Endodermal cell (in vitro differentiated cells): ENCODE measurements at places on chromosomes 6 and 20. TPM values are rescaled to one million over a fixed set of nuclear protein-coding genes. Genes with fewer than 3 reads are reported as not detected.

- no peaks in the 10 kb centered on the region for H3K36me3 ChIP-seq
- DNase-seq: peak; percentile 66
- no peak overlapping the region for H3K4me3 ChIP-seq
- peaks cover 14% of the 10 kb centered on the region for H3K4me1 ChIP-seq
- no peaks in the 10 kb centered on the region for H3K27me3 ChIP-seq
These were observed 183.0 kb upstream of the MMS22L start for GRCh38 chr6:97465877-97466561.

DNA sequence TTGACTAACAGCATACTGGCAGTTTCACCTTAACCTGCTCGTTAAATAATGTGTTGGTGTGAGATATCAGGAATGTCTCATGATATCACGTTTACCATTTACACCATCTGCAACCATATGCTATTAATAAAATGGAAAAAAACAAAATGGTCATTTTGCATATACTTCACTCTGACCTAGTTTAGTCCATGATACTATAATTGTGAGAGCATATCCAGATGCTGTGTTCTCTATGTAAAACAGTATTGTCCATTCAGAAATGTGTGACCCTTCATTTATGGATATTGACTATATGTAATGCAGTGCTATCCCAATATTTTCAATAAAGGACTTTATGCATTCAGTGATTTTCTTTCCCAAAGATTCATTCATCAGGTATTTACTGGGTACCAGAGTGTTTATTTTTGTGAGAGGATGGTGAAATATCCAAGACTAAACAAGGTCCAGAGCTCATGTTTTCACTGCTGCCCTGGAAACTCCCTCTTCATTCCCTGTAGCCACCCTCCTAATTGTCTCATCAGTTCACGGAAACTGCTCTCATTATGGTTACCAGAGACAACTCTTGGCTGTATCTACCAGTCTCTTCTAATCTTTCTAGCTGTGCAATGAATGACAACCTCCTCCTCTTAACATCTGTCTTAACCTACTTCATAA lies 25.7 kb upstream of the HINT3 start:
- no peaks in the 10 kb centered on the region for H3K36me3 ChIP-seq
- H3K4me1 ChIP-seq: no peaks in the 10 kb centered on the region
- H3K27ac ChIP-seq: no peak overlapping the region

DNA sequence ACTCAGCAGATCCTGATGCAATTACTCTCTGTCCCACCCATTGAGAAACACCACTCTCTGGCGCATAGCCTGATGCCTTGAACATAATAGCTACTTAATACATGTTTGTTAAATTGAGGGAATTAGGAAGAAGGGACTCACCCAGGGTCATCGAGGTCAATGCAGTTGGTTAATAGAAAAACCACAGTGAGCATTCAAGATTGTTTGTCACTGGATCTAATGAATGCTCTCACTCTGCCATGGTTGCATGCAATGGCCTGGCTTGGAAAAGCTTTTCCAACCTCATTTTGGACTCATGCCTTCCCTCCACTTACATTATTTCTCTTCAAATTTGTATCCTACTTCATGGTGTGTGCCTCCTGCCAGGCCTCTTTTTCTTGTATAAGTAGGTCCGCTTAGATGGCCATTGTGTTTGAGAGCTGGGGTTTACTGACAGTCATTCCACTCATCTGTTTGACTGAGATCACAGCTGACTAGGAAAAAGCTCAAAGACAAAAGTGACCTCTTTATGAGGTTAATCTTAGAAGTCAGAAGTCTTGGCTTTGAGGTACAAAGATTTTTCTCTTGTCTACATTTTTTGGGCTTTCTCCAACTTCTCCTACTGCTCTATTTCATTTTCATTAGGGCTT lies 154.8 kb upstream of the RAB32 start:
- no peaks in the 10 kb centered on the region for H3K36me3 ChIP-seq
- no peaks in the 10 kb centered on the region for H3K4me1 ChIP-seq
- DNase-seq: no peak
- H3K27ac ChIP-seq: peak overlapping the region; percentile 7
- H3K4me3 ChIP-seq: no peak overlapping the region

DNA sequence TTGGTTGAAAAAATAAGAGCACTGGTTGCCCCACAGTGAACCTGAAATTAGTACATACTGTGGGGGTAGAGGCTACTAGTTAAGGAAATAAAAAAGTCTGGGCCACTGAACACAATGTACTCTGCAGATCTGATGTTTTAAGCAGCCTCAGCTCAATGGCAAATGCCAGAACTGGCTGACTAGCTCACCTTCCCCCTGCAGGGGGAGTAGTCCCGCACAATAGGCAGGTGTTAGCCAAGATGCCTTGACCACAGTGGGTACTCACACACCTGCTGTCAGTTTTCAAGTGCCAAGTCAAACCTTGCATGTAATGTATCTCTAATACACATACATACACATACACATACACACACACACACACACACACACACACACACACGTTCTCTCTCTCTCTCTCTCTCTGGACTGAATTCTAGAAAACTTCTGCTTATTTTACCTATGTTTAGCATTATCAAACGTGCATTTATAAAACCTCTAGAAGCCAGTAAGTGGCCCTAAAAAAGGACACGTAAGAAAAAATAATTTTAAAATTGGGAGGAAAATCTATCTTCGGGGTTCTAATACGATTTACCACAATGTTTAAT lies 36.1 kb downstream of the GMDS start:
- H3K27ac ChIP-seq: no peak overlapping the region
- no peak overlapping the region for H3K4me3 ChIP-seq
- H3K36me3 ChIP-seq: no peaks in the 10 kb centered on the region
- no peaks in the 10 kb centered on the region for H3K4me1 ChIP-seq

DNA sequence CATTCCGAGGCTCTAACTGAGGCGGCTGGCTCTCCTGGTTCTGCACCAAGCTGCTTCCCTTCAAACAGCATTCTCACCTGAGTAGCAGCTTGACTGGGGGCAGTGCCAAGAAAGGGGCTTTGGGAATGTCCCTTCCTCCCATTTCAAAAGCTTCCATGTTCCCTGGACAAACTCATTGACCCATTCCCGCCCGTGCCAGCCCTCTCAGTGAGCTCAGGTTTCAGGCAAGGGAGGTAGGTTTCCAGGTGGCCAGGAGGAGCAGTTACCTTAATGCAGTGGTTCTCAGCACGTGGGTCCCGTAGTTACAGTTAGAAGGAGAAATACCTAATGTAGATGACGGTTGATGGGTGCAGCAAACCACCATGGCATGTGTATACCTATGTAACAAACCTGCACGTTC lies 135.2 kb downstream of the ELOVL4 start:
- no peak overlapping the region for H3K4me3 ChIP-seq
- peak; percentile 58 for DNase-seq
- H3K27ac ChIP-seq: no peak overlapping the region
- H3K4me1 ChIP-seq: peaks cover 11% of the 10 kb centered on the region
- H3K36me3 ChIP-seq: no peaks in the 10 kb centered on the region

GRCh38 chr6:107064579-107065065 lies 36.6 kb downstream of the MTRES1 start:
- no peak overlapping the region for H3K4me3 ChIP-seq
- H3K36me3 ChIP-seq: peaks cover 3% of the 10 kb centered on the region
- DNase-seq: no peak
- H3K27me3 ChIP-seq: no peaks in the 10 kb centered on the region
- H3K27ac ChIP-seq: no peak overlapping the region

DNA sequence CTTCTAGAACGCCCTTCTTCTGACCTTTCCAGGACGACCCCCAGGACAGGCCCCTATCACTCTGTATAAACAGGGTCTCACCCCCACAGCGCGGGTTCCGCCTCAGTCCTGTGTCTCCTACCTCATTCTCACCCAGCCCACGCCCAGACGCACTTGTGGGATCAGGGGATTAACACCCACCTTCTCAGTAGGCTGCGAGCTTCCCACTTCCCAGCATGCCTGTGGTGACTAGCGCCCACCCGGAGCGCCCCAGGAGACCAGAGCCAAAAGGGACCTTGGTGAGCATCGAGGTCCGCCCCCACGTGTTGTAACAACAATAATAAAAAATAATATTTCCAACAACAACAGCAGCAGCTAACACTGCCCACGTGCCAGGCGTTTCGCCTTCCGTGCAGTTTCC lies 40.9 kb upstream of the NOL4L start:
- H3K4me3 ChIP-seq: no peak overlapping the region
- H3K4me1 ChIP-seq: peaks cover 7% of the 10 kb centered on the region
- no peaks in the 10 kb centered on the region for H3K27me3 ChIP-seq
- no peaks in the 10 kb centered on the region for H3K36me3 ChIP-seq

DNA sequence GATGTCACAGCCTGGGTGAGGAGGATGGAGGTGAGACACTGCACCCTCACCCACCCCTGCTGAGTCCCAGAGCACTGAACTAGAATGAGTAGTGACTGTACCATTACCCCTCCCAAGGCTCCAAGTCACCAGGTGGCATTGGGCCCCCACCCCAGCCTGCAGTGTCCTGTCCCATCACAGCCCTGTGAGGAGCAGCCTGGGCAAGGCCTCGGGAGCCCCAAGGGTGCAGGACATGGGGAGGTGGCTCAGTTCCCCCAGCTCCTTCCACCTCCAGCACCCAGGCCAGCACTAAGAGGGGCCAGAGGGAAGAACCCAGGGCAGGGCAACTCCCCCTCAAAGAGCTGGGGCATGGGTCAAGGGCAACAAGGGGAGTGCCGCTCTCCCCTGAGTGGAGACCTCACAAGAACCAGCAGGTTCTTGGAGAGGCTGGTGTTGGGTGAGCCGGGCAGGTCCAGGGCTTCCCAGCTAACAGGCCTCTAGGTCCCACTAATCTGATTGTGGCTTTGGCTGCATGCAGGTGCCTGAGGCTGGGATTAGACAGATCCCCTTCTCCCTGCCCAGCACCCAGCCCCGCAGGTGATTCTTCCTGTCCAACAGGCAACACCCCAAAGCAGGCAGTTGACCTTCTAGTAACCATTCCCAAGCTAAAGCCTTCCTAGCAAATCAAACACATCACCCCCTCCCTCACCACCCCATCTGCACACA lies 2.6 kb downstream of the CST4 start:
- H3K27me3 ChIP-seq: no peaks in the 10 kb centered on the region
- H3K36me3 ChIP-seq: no peaks in the 10 kb centered on the region
- H3K4me1 ChIP-seq: no peaks in the 10 kb centered on the region
- DNase-seq: no peak
- H3K4me3 ChIP-seq: no peak overlapping the region

- H3K4me3 ChIP-seq: no peak overlapping the region
- no peak for DNase-seq
- H3K27ac ChIP-seq: no peak overlapping the region
- no peaks in the 10 kb centered on the region for H3K27me3 ChIP-seq
- H3K4me1 ChIP-seq: no peaks in the 10 kb centered on the region
These were observed 110.0 kb downstream of the PPP1R14C start for GRCh38 chr6:150252714-150253444.

DNA sequence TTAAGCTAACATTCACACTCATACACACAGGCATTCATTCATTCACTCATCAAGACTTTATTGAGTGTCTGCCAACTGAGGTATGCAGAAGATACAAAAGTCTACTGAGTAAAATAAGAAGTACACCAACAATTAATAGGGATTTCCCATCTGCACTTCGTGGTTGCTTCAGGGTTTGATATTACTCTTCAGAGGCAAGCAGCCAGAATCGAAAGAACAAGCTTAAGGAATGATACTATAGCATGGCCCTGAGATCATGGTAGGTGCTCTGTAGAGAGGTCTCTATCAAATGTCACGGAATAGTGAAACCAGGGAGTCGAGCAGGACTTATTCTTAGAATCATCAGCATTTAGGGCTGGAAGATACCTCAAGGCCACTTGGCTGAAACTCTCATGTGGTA lies 135.4 kb downstream of the NRN1 start:
- H3K4me1 ChIP-seq: no peaks in the 10 kb centered on the region
- no peak overlapping the region for H3K27ac ChIP-seq
- H3K4me3 ChIP-seq: no peak overlapping the region
- H3K36me3 ChIP-seq: no peaks in the 10 kb centered on the region
- DNase-seq: no peak

DNA sequence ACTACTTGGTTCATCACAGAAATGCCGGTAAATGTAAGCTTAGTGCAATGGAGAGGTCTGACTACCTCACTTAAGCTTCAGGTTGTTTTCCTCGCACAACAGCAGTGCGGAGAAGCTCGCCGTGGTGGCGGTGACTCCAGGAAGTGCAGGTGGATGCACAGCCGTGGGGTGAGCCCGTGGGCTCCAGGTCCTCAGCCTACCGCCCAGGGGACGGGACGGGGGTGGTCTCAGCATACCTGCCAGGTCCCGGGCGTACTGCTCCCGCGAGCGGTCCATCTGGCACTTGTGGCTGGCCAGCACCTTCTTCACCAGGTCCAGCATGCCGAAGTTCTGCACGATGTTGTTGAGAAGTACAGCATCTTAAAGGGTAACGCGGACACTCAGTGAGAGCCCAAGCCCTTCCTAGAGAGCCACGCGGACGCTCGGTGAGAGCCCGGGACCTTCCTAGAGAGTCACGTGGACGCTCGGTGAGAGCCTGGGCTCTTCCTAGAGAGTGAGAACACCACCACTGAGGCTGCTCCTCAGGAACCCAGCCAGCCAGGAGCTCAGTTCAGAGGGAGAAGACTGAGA lies 17.8 kb upstream of the HELZ2 start:
- no peak for DNase-seq
- H3K4me3 ChIP-seq: no peak overlapping the region
- H3K27ac ChIP-seq: no peak overlapping the region
- H3K36me3 ChIP-seq: no peaks in the 10 kb centered on the region

DNA sequence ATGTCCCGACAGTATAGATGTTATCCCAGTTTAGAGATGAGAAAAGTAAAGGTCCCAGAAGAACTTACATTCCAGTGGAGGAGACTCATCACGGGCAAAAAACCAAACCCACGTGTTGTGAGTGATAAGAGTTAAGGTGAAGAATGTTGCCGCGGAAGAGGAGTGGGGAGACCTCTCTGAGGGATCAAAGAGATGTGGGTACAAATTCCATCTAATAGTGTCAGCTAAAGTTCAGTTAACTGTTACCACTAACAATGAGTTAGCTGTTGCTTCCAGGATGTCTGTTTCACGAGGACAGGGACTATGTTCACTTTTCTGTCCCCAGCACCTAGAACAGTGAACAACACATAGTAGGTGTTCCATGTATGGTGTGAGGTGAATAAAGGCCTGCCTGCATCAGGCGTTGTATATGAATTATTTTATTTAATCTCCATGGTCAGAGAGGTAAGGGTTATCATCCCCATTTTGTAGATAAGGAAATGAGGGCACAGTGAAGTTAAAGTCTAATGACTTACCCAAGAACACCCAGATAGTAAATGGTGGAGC lies 39.8 kb upstream of the RSPO4 start:
- no peak overlapping the region for H3K4me3 ChIP-seq
- no peaks in the 10 kb centered on the region for H3K36me3 ChIP-seq
- DNase-seq: no peak
- no peaks in the 10 kb centered on the region for H3K27me3 ChIP-seq
- H3K4me1 ChIP-seq: no peaks in the 10 kb centered on the region

DNA sequence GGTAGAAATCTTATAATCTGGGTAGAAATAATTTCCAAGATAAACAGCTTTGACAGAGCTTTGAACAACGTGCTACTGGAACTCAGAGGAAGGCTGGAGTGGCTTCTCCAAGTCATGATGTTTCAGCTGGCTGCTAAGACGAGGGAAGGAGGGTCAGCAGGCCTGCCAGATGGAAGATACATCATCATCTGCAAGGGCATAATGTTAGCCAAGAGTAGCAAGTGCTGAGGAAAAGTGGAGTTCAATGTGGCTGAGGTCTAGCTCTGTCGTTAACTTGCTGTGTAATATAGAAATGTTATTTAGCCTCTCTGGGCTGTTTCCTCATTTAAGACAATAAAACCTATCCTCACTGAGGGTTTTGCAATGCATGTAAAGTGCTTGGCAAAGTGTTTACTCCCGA lies 35.1 kb downstream of the RGS17 start:
- no peaks in the 10 kb centered on the region for H3K36me3 ChIP-seq
- H3K27me3 ChIP-seq: no peaks in the 10 kb centered on the region
- no peak overlapping the region for H3K27ac ChIP-seq
- DNase-seq: no peak

Gene CYP21A2
- total RNA-seq: 0.35 to 0.76 TPM (median 0.66 TPM) in 3 replicates

Gene FAM217A
- not detected in 3 replicates for total RNA-seq

Gene ECHDC1
- 44.1 and 45.5 TPM in 2 replicates for total RNA-seq

Gene CNBD2
- 1.5 to 3.2 TPM (median 1.9 TPM) in 3 replicates for total RNA-seq

Gene VSTM2L
- total RNA-seq: 2.3 and 2.9 TPM in 2 replicates

Gene CST8
- not detected in 3 replicates for total RNA-seq
